ENCODE measurements at places on chromosomes 4 and X. TPM values are rescaled to one million over a fixed set of nuclear protein-coding genes. Genes with fewer than 3 reads are reported as not detected.

DNA sequence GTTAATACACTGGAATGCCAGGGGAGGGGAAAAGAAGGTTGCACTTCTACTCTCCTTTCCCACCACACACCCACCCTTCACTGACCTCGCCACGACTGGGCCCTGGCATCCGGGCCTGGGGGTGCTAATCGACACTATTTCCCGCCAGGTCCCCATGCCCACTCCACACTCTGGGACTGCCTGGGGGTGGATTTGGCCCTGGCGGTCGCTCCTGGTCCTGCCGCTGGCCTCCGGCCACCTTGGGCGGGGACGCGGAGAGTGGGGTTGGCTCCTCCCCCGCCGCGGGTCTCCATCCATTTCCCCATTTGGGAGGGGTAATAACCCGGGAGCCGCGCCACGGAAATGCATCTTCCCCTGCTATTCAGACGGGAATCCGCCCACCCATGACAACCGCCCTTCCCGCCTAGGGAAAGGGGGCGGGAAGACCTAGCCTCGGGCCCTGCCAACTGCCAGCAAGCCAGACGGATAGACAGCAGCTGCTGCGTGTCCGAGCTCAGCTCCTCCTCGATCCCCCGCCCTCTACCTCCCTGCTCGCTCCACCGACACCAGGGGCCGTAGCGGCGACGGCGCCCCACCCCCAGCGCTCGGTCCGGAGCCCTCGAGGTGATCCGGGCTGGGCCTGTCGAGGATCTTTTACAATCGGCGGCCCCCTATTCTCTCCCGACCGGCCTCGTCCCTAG is 78.1 kb downstream of the RLIM start:
- DNase-seq: peak; percentile 78

GRCh38 chr4:119110121-119110520 is 25.5 kb upstream of the MYOZ2 start:
- DNase-seq: no peak

GRCh38 chr4:14379183-14379582 is 623.1 kb upstream of the CPEB2 start:
- no peak for DNase-seq

The PHF8 gene
- 68.8 TPM for total RNA-seq

The COL4A6 gene
- 0.55 TPM for total RNA-seq

GRCh38 chrX:66676413-66676812 is 37.5 kb upstream of the EDA2R start:
- DNase-seq: no peak

The CCDC120 gene
- total RNA-seq: 10.3 TPM

GRCh38 chrX:77160301-77160700 is 286.9 kb upstream of the FGF16 start:
- no peak for DNase-seq

DNA sequence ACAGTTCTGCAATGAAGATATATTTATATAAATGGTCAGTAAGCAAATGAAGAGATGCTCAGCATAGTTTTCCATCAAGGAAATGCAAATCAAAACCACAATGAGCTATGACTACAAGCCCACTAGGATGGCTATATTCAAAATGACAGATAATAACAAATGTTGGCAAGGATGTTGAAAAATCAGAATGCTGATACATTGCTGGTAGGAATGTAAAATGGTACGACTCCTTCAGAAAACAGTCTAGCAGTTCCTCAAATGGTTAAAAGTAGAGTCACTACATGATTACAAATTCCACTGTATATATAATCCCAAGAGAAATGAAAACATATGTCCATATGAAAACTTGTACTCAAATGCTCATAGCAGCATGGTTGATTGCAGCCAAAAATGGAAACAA is 425.0 kb upstream of the ATOH1 start:
- no peak for DNase-seq
